ENCODE measurements at places on chromosomes 3 and 15.

DNA sequence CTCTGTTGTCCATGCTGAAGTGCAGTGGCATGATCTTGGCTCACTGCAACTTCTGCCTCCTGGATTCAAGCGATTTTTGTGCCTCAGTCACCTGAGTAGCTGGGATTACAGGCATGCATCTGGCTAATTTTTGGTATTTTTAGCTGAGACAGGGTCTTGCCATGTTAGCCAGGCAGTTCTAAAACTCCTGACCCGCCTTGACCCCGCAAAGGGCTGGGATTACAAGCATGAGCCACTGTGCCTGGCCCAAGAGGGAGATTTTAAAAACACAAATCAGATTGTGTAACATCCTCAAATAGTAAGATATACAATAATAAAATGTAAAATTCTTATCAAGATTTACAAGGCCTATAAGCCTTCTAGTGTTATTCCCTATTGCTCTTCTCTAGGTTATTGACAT is 62.5 kb upstream of the PHLDB2 start:
- no peak for DNase-seq

- DNase-seq: no peak
Observed at GRCh38 chr3:98807011-98807410, 43.9 kb downstream of the ST3GAL6 start.

DNA sequence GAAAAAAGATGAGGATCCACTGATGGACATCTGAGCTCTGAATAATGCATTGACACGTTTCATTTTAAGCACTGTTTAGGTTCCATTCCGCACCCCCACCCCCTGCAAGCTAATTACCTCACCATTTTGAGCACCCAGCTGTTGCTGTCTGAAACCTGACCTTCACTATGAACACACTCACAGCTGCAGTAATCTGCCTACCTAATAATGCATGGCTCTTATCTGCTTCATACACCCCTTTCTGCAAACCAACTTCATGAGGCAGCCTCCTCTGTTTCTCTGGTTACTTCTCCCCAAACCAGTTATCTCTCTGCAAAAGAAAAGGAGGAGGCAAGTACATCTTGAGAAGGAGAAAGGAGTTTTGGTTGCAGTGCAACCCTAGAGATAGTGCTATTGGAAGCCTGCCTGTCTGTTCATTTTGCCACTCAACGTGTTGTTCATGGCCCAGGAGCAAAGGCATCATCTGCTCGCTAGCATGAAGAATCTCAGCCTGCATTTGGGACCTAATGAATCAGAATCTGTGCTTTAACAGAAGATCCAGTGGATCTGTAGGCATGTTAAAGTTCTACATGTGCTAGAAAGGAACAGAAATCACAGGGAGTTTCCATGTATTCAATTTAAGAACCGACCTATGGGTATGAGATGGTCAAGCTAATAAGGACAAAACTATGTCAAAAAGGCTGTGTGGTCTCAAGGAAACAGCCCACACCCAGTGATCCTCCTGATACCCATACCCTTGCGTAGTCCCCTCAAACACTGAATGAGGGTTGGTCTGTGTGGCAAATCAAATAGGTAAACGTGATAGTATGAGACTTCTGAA is 87.2 kb downstream of the MB21D2 start:
- DNase-seq: no peak

DNA sequence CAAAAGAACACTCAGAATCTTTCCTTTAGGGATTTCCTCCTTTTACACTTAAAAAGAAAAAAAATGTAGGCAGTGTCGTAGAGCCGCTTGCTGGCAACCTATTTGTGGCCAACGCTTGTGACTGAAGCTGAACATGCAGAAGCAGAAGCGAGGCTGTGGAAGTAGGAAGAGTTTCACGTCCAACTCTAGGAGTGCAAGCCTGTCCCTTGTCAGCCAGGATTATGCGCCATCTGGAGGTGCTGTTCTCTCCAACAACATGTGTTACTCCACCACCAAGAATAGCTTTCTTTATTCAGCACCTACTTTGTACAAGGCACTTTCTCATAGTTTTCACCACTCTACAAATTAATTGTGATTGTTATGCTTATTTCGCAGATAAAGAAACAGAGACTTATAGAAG is 223.2 kb upstream of the LMCD1 start:
- no peak for DNase-seq

Data from activated T-helper 2 cell treated with anti-CD3 and anti-CD28 coated beads, Interferon-gamma antibody, Interleukin-2, Interleukin-4, amounts not matched to agents 10 μg/mL and 5 μg/mL and 100 μg/mL, durations not matched to agents 14 hours and 24 hours and 36 hours (primary cell).